Anterior cingulate cortex (tissue), 58 donors: ENCODE measurements at places on chromosomes 2 and 18.

DNA sequence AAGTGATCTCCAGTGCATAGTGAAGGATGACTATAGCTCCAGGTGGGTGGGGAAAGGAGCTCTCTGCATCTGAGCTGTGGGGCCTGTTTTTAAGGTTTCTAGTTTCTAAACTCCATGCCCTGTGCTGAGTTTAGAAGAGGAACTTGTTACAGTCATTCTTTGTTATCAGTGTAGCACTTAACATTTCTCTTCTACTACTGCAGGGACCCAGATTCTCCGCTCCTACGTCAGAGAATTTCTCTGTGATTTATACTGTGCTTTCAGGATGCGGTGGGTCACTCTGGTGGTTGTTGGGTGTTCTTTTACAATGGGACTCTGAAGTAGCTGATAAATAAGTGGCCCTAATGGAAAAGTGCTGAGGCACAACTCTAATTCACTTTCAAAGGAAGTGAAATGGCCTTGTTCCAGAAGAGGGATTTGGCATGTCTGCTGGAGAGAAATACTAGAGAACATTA, 122.0 kb downstream of the WDSUB1 start:
- DNase-seq = no peak

DNA sequence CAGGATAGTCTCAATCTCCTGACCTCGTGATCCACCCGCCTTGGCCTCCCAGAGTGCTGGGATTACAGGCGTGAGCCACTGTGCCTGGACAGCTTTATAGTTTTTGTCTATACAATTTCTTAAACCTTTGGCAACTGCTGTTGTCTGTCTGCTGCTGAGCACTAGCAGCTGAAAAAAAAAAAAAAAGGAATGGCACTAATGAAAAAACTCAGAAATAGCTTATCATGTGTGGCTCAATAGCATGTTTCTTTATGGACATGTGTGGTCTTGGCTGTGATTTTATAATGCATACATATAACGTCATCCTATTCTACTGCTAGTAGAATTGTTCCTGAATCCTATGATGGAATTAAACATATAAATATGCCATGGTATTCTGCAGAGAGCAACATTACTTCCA, 231.2 kb downstream of the TPGS2 start:
- no peak for DNase-seq

GRCh38 chr2:11778923-11779757, 32.7 kb downstream of the LPIN1 start:
- peak; percentile 43 for DNase-seq

DNA sequence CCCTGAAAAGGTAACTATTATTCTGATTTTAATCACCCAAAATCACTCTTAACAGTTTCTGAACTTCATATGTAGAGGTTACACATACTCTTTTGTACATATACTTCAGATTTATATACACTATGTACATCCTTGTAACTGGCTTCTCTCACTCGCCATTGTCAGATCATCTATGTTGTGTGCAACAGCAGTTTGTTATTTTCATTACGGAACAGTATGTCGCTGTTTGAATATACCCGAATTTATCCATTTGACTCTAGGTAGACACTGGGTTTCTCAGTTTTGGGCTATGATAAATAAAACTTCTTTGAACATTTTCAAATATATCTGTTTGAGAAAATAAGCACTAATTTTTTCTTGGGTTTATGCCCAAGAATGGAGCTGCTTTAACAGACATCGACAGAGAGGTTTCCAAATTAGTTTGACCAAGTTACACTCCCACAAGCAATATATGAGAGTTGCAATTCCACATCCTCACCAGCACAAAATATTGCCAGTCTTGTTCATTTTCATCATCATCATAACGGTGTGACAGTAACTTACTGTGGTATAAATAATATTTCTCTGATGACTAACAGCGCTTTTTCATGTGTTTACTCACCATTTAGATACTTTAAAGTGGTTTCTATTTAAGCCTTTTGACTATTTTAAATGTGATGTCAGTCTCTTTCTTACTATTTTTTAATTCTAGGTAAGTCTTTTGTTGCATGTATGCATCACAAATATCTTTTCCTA, 80.9 kb downstream of the SMC6 start:
- no peak for DNase-seq

GRCh38 chr2:179686718-179687342, 174.6 kb downstream of the ZNF385B start:
- no peak for DNase-seq

DNA sequence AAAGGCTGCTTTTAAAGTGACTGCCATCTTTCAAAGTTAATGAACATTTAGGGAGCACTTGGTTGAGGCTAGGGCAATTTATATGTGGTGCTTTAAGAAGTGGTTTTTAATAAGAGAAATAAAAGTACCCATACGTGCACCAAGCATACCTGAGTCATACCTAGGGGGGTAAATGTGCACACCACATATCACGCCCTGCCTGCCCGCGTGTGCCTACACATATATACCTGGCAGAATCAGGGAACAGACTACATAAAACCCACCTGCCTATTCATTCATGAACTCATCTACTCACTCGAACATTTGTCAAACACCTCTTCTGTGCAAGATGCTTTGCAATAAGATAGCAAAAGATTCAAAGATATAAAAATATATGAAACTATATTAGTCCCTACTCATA, 69.3 kb upstream of the TMEM200C start:
- DNase-seq = no peak

DNA sequence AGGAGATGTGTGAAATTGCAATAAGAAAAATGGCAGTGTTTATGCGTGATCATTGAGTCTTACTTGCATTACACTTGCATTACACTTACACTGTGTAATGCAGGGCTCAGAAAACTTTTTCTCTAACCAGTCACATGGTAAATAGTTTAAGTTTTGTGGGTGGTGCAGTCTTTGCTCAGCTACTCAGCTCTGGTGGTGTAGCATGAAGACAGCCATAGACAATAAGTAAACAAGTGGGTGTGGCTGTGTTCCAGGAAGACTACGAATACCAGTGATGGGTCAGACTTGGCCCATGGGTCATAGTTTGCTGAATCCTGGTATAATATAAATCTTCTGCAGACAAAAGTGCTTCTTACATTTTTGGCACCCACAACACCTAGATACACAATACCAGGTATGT, 115.6 kb upstream of the CYP1B1 start:
- no peak for DNase-seq

DNA sequence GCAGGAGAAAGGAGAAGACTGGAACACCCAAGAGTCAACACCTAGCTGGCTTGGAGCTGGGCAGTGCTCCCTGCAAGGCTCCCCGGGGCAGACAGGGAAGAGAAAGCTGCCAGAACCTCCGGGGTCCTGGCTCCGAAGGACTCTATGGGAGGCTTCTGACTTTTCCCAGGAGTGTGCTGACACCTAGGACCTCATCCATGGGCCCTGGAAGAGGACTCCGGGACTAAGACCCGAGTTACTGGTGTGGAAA, 37.8 kb upstream of the ATP6V1B1 start:
- DNase-seq = no peak

- no peak for DNase-seq
Measured at GRCh38 chr2:103151046-103151445, 389.2 kb downstream of the TMEM182 start.

DNA sequence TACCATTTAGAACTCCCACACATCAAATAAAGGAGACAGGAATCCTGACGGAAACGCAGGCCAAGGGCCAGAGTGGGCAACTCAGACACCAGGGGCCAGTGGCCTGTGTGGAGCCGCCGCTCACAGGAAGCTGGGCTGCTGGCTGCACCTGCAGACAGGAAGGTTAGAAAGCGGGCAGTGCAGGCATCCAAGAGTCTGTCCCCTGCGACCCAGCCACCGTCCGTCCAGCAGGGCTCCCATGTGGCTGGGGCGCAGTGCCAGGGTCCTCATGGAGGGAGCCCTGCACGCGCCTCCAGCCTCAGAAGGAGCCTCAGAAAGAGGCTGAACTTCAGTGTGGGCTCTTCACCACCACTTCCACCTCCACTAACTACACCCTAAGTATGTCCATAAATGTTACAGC, 2.5 kb upstream of the ANO7 start:
- no peak for DNase-seq

DNA sequence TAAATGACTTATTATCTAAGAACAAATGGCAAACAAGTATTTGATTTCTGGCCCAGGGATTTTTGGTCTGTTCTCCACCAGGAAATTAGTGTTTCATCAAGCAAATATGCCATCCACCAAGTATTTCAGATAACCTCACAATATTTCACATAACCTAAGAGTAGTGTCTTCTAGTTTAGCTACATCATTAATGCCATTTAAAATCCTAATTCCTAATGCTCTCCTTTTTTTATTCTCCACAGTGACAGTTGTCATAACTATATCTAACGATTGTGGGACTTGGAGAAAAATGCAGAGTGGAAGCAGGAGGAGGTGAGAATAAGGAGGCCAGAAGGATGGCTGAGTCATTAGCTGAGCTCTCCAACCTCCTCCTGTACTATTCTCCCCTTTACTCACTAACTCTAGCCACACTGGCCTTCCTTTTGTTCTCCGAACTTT, 58.5 kb upstream of the CTLA4 start:
- no peak for DNase-seq

DNA sequence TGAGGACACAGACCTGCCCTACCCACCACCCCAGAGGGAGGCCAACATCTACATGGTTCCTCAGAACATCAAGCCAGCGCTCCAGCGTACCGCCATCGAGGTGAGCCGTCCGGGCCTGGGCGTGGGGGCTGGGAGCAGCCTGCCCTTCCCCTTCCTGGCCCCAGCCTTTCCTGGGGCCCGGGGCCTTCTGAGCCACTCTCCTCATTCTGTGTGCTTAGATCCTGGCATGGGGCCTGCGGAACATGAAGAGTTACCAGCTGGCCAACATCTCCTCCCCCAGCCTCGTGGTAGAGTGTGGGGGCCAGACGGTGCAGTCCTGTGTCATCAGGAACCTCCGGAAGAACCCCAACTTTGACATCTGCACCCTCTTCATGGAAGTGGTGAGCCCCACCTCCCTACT, 157.9 kb downstream of the DYSF start:
- no peak for DNase-seq

GRCh38 chr2:207663870-207664545, 38.8 kb upstream of the METTL21A start:
- no peak for DNase-seq

GRCh38 chr2:239594019-239594771, 193.4 kb upstream of the HDAC4 start:
- no peak for DNase-seq

DNA sequence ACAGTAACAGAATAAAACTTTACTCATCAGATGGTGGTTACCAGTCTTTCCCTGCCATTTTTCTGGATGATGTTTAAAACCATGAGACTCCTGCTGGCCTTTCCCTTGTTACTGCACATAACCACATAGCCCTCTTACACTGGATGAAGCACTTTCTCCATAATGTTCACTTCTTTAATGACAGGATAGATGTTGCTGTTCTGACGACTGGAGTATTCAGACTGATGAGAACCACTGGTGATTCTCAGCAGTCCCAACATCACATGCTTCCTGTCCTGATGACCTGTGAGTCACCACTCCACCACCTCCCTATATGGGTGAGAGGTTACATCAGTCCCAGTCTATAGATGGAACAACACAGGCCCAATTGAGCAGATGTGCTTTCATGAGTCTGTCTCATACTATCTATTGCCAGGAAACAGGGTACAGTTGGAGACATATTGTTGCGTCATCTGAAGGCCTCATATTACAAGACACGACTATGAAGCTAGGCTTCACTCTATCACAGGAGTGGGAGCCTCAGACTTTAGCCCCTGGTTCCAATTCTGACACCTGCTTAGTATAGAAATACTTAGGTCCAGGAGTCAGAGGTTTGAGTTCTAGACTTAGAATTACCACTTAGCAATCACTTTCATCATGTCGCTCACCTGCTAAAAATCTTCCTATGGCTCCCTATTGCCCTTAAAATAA, 145.7 kb upstream of the KLF7 start:
- no peak for DNase-seq

- no peak for DNase-seq
Measured at GRCh38 chr2:90069290-90069894, 1377.9 kb downstream of the RPIA start.

GRCh38 chr2:51866361-51866760, 834.4 kb upstream of the NRXN1 start:
- DNase-seq = no peak

- DNase-seq = no peak
Measured at GRCh38 chr2:157845081-157845480, 31.0 kb downstream of the ACVR1 start.

DNA sequence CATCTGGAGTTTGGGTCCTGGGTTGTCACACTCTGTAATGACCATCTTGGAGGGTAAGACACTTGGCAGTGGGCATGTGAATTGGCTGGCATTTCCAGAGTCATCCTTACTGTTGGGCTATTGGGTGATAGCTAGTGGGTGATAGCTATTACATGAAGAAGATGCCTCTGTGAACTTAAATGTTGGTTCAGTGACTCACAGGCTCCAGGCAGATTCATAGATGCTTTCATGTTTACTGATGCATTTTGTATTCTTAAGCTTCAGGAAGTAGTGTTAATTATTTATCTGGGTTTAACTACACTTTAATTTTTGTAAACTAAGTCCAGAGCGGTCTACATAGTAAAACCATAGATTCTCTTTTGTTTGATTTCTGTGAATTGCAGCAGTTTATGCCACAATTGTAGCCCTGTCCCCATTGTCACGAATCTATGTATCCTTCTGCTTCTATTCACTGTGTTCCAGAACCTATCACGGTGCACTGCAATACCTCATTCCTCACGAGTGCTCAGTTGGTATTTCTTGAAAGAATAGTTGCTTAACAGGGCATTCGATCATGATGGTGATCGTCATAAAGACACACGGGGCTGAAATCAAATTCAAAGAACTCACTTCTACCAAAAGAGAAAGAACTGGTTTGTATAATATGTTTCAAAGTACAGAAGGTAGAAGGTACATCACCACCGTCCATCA, 79.7 kb downstream of the GBX2 start:
- DNase-seq = no peak

GRCh38 chr2:228731517-228731916, 539.6 kb downstream of the PID1 start:
- DNase-seq = no peak

- no peak for DNase-seq
Measured at GRCh38 chr2:240711296-240711695, 19.6 kb downstream of the AQP12A start.

- peak; percentile 80 for DNase-seq
Measured at GRCh38 chr2:8534729-8535468, 147.0 kb upstream of the ID2 start.

- no peak for DNase-seq
Measured at GRCh38 chr2:237863689-237864443, 4.4 kb downstream of the RAMP1 start.

DNA sequence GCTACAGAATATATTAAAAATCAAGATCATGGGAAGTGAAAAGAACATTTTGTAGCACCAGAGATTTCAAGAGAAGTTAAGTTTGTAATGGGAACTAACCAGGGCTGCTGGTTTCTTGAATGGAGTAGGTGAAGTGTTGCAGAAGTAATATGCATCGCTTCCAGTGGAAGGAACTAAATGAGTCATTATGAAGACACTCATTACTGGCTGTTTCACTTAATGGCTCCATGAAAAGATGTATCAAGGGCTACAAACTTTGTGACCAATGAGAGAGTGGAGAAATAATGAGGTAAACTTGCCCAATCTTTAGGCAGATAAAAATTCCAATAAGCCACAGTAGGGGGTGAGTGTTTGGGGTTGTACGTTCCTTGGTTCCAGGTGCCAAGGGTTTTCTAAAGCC, 380.4 kb upstream of the POU3F3 start:
- no peak for DNase-seq

- no peak for DNase-seq
Measured at GRCh38 chr18:8354304-8354703, 254.9 kb upstream of the RAB12 start.

GRCh38 chr2:143623909-143624260, 494.7 kb downstream of the ARHGAP15 start:
- DNase-seq = no peak

- DNase-seq = no peak
Measured at GRCh38 chr2:122029945-122030344, 274.5 kb downstream of the TSN start.
